Activated CD4-positive, CD25-positive, alpha-beta regulatory T cell treated with anti-CD3 and anti-CD28 coated beads, Interleukin-2, amount 50 U/mL, for 24 hours (primary cell): ENCODE measurements at places on chromosomes 13 and 19.
A peak's percentile ranks its signal among the peaks of the same experiment; 100 is the strongest.

DNA sequence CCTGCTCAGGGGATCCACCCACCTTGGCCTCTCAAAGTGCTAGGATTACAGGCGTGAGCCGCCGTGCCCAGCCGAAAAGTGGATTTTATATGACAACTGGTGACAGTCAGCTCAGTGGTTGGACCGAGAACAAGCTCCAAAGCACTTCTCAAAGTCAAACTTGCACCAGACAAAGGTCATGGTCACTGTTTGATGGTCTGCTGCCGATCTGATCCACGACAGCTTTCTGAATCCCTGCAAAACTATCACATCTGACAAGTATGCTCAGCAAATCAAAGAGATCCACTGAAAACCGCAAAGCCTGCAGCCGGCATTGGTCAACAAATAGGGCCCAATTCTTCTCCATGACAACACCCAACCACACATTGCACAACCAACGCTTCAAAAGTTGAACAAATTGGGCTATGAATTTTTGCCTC lies 21.6 kb upstream of the NAA16 start:
- no peak for ATAC-seq

- ATAC-seq, result no peak
Measured at GRCh38 chr13:108682714-108683113, 53.3 kb downstream of the MYO16 start.

- no peak for ATAC-seq
Measured at GRCh38 chr19:53389571-53389970, 5.4 kb upstream of the ZNF765 start.

GRCh38 chr13:76790980-76791819 lies 95.0 kb downstream of the KCTD12 start:
- no peak for ATAC-seq

- ATAC-seq, result no peak
Measured at GRCh38 chr19:17490411-17490810, 20.1 kb downstream of the SLC27A1 start.

- peak; percentile 21 for ATAC-seq
Measured at GRCh38 chr19:36686365-36687213, 823 bp upstream of the ZNF567 start.

GRCh38 chr19:19535311-19536191 lies 2.5 kb upstream of the CILP2 start:
- ATAC-seq, result no peak

- ATAC-seq, result no peak
Measured at GRCh38 chr13:34076943-34077703, 259.2 kb downstream of the RFC3 start.

- no peak for ATAC-seq
Measured at GRCh38 chr13:46491641-46492040, 61.3 kb upstream of the LRCH1 start.

- no peak for ATAC-seq
Measured at GRCh38 chr13:100528353-100528752, 60.2 kb downstream of the GGACT start.

GRCh38 chr19:44690131-44690440 lies 8.9 kb upstream of the CEACAM16 start:
- ATAC-seq, result no peak

- no peak for ATAC-seq
Measured at GRCh38 chr19:29260477-29261317, 47.7 kb upstream of the UQCRFS1 start.
